Activated CD4-positive, alpha-beta T cell treated with anti-CD3 and anti-CD28 coated beads, Interleukin-2, amount 10 ng/mL, durations not matched to agents 24 days and 14 days (primary cell): ENCODE measurements at places on chromosomes 5 and 9. TPM values are rescaled to one million over a fixed set of nuclear protein-coding genes. Genes with fewer than 3 reads are reported as not detected.

DNA sequence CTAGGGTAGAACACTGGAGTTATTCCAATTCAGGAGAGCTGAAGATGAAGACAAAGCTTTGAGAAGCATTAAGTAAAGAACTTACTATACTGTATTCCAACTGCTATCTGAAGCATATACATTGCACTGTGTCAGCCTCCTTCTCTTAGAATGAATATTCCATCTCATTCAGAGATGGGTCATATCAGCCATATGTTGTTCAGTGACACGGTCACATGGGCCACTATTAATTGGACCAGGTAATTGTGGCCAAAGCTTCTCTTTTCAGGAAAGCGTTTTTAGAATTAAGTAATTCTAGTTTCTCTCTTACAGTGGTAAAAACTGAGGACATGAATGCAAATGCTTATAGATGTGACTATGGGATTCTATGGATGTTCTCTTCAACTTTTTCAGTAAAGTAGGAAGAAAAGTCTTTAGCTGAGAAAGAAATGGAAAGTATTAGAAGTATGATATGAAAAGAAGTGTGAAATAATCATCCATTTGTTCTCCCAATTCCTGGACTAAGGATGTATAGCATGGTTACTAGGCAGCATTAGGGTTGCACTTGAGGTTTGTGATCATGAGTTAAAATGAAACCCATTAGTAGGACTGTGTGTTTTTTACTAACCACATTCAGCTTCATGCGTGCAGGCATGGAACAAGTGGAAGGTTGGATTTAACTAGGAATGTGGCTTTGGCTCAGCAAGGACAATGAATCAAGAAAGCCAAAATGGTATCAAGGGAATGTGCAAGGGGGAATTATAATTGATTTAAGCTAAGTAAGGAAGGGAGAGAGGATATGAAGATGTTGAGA, 40.9 kb downstream of the CETN3 start:
- no peaks in the 10 kb centered on the region for H3K4me1 ChIP-seq
- peaks cover 4% of the 10 kb centered on the region for H3K27me3 ChIP-seq
- no peaks in the 10 kb centered on the region for H3K36me3 ChIP-seq
- DNase-seq: no peak
- no peak overlapping the region for H3K4me3 ChIP-seq

DNA sequence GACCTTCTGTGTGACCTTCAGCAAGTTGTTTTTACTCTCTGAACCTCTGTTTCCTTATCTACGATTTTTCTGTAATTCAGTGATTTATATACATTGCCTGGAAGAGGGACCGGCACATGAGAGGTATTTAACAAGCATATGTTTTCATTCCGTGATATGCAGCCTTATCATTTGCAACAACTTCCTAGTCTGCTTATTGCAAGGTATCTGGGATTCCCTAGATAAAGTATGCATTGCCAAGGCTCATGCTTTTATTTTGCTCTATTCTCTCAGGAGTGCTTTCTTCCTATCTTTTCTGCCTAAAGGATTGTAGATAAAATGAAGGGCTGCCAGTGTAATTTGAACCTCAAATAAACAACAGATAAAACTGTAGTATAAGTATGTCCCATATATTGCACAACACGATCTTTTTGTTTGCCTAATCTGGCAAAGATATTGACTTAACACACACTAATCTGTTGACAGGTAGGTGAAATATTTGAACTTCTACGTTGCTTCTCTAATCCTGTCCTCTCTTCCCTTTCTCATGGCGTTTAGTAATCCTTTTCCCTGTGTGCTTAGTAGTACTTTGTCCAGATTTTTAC, 377.2 kb upstream of the TNC start:
- no peak overlapping the region for H3K4me3 ChIP-seq
- H3K36me3 ChIP-seq: no peaks in the 10 kb centered on the region
- no peaks in the 10 kb centered on the region for H3K4me1 ChIP-seq

- no peak overlapping the region for H3K4me3 ChIP-seq
- H3K27me3 ChIP-seq: no peaks in the 10 kb centered on the region
- peaks cover 29% of the 10 kb centered on the region for H3K4me1 ChIP-seq
Measured at GRCh38 chr9:2838371-2839000, 5.4 kb downstream of the PUM3 start.

Gene DIPK1B
- total RNA-seq: 1.1 and 1.5 TPM in 2 replicates

DNA sequence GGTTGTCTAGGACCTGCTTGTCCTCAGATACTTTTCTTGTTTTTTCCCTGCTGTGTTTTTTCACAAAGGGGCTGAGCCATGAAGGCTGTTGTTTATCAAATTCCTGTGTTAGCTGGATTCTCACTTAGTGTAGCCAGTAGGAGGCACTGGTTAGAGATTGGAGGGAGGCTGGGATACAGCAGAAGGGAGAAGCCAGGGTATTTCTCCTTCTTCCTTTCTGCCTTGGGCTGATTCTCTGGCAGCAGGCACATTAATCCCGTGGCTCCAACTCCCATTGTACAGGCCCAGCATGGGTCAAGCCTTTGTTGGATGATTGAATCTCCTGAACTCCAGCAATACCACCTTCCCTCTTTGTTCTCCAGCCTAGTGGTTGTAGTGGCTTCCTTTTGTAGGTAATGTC, 46.4 kb upstream of the FAM170A start:
- H3K27ac ChIP-seq: no peak overlapping the region
- no peaks in the 10 kb centered on the region for H3K4me1 ChIP-seq
- H3K4me3 ChIP-seq: no peak overlapping the region

- no peaks in the 10 kb centered on the region for H3K27me3 ChIP-seq
- DNase-seq: no peak
- H3K4me3 ChIP-seq: no peak overlapping the region
Measured at GRCh38 chr9:17800418-17800817, 221.6 kb downstream of the SH3GL2 start.

- H3K27ac ChIP-seq: no peak overlapping the region
- no peak for DNase-seq
- peaks cover 3% of the 10 kb centered on the region for H3K27me3 ChIP-seq
- H3K4me1 ChIP-seq: no peaks in the 10 kb centered on the region
- H3K36me3 ChIP-seq: no peaks in the 10 kb centered on the region
Measured at GRCh38 chr5:88407341-88407740, 138.7 kb upstream of the TMEM161B start.

DNA sequence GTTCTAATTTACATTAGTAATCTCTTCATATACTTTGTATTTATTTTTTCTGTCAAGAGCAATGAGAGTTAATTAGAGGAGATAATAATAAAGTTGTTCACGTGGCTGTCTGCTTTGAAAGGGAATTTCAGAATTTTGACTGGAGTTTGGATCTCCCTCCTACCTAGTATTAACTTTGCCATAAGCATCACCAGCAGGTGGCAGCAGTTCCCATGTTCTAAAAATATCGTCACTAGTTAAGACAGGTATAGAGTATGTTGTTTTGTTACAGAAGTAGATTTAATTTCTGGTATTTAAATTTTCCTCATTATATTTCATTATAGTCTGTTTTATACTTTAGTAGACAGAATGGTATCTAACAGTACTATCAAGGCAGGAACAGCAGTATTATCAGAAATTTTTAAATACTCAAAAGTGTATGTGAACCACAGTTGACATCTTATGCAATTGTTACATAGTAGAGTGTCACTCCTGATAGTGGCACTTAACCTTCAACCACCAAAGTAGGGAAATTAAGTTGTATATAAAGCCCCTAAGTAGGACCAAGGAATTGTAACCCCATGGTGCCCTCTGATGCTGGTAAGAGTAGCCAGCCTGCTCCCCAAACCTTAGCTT, 20.4 kb downstream of the GNPDA1 start:
- no peak overlapping the region for H3K27ac ChIP-seq
- peaks cover 3% of the 10 kb centered on the region for H3K4me1 ChIP-seq
- DNase-seq: peak; percentile 93
- peaks cover 34% of the 10 kb centered on the region for H3K36me3 ChIP-seq

Gene MEIKIN
- total RNA-seq: not detected in 2 replicates

DNA sequence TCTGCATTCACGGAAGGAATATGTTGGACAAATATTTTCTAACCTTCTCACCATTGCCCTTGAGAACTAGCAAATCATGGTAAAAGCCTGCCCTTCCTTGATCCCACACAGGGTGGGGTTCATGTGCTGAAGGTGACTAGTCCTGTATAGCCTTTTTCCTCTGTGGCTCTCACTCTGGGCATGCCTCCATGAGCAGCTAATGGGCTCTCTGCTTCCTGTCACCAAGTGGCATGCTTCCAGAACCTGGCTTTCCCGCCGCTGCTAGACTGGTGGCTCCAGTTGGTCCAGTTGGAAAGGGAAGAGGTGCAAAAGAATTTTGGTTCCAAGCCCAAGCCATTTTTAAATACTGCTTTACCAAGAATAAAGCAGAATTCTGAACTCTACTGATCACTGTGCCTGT, 35.5 kb downstream of the FBXO10 start:
- H3K36me3 ChIP-seq: no peaks in the 10 kb centered on the region
- H3K27me3 ChIP-seq: no peaks in the 10 kb centered on the region
- no peak overlapping the region for H3K27ac ChIP-seq
- no peaks in the 10 kb centered on the region for H3K4me1 ChIP-seq
- H3K4me3 ChIP-seq: no peak overlapping the region
- DNase-seq: no peak

Gene PRELID1
- 248 and 257 TPM in 2 replicates for total RNA-seq

Gene ZFP2
- 0.33 TPM in 1 of 2 replicates, not detected in the other for total RNA-seq

GRCh38 chr9:15531380-15531779, 20.6 kb upstream of the PSIP1 start:
- no peak overlapping the region for H3K27ac ChIP-seq
- no peak overlapping the region for H3K4me3 ChIP-seq
- DNase-seq: no peak
- H3K4me1 ChIP-seq: peaks cover 4% of the 10 kb centered on the region
- no peaks in the 10 kb centered on the region for H3K27me3 ChIP-seq
- no peaks in the 10 kb centered on the region for H3K36me3 ChIP-seq

DNA sequence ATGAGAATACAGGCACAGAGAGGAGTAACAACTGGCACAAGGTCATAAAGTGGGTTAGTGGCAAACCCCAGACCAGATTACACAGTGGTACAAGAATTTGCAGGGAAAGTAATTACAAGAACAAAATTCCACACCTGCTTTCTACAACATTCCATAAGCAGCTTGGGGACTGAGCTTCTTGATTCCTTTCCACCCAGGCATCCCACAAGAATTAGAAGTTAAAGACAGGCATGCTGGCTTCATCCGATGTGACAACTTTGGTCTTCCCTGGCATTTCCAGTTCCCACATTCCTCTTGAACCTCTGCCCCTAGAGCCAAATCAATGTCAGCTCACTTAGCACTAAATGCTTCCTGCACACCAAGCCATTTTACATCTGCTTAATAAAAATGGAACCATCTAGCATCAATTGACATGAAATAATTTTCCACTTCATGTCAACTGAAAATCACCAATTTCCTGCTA, 435.8 kb upstream of the PAPPA start:
- no peak overlapping the region for H3K27ac ChIP-seq
- no peak for DNase-seq
- H3K27me3 ChIP-seq: no peaks in the 10 kb centered on the region
- no peaks in the 10 kb centered on the region for H3K36me3 ChIP-seq
- no peaks in the 10 kb centered on the region for H3K4me1 ChIP-seq

Gene GLDC
- total RNA-seq: 0.73 and 1.1 TPM in 2 replicates
